ENCODE measurements at places on chromosomes 4 and X.
A peak's percentile ranks its signal among the peaks of the same experiment; 100 is the strongest.

DNA sequence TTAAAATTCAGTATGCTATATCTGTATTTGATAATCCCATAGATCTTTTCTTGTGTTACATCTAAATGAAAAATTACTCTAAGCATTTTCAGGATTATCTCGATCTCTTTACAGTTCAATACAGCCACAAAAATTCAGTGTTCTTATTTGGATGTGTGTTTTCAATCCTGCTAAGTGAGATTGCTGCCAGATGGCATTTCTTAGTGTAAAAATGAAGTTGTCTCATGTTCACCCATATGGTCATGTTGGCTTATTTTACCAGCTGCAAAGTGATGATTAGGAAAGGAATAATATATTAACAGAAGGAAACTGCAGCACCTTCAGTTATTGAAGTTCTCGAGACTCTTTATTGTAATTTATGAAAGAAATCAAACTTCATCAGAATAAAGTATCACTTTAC, 12.1 kb upstream of the FAM47A start:
- DNase-seq = no peak

DNA sequence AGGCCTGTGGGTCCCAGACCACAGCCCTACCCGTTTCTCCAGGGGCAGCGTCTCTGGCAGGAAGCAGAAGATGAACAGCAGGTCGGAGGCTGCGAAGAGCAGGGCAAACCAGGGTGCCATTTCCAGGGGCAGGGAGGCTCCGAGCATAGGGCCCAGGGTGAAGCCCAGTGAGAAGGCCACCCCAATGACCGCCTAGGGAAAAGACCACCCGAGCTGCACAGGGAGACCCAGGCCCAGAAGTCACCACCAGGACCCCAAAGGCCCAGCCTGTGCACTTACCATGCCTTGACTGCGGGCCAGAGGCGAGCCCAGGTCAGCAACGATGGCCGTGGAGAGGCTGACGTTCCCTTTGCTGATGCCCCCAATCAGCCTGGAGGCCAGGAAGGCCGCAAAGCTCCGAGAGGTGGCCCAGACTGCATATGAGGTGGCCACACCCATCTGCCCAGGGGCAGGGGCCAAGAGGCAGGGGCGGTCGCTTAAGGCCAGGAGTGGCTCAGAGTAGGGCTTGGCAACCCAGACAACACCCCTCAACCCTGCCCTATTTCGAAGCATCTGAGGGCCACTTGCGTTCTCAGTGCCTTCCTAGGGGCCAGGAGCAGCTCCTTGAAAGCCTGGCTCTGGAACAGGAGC, 30.8 kb downstream of the NOP14 start:
- peak; percentile 85 for DNase-seq

DNA sequence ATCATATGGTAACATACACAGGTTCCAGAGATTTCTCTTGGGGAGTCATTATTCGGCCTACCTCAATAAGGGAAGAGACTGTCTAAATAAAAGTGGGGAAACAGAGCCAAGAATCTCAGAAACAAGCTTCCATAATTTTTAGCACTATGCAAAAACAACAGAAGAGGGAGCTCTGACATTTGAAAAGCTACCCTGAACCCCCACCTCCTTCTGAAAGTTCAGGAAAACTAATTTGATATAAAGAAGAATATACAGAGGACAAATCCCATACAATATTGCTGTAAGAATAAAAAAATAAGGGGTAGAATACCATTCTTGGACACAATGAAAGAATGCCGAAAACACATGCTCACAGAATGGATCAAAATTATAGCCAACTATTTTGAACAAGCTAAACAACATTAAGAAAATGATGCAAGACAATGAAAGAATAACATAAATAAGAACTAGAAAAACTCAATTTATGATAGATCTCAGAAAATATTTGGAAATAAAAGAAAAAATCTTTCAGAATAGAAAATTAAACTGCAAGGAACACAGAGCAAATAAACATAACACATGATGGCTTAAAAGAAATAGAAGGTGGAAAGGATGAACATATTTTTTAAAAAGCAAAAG, 14.4 kb upstream of the ZNF41 start:
- no peak for DNase-seq

GRCh38 chr4:145066063-145066501, 31.9 kb downstream of the ANAPC10 start:
- DNase-seq = no peak

DNA sequence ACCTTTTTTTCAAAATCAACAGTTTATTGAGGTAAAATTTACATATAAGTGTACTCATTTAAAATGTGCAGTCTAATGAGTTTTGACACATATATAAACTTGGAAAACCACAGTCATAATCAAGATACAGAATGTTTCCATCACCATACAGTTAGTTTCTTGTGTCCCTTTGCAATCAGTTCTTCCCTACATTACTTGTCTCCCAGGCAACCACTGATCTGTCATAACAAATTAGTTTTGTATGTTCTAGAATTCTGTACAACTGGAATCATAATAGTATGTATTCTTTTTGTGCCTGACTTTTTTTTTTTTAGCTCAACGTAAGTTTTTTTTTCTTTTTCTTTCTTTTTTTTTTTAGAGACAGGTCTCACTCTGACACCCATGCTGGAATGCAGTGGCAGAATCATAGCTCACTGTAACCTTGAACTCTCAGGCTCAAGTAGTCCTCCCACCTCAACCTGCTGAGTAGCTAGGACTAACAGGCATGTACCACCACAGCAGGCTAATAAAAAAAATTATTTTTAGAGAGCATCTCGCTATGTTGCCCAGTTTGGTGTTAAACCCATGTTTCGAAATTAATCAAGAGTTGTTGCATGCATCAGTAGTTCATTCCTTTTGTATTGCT, 26.9 kb downstream of the ARFIP1 start:
- DNase-seq = no peak

GRCh38 chr4:61397174-61397573, 197.0 kb downstream of the ADGRL3 start:
- no peak for DNase-seq

DNA sequence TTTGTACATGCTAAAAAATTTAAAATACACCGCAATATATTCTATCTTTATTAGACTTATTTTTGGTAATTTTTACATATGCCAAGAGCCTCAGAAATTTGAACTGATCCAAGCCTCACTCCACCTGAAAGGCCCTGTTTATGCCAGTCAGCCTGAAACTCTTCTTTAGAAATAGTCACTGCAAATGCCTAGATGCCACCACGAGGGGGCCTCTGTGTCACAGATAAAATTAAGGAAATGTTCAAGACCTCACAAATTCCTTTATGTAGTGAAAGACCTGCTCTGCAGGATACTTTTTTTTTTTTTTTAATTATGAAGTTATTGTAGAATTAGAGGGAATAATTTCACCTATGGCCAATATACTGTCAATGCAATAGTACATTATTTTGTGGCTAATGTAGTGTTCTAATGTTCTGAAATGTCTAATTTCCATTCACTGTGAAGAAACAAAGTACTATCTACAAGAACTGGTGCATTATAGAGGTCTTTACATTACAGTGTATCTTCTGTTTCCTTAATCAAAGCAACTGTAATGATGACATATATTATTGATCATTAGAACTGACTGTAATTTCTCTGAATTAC, 69.8 kb downstream of the DTHD1 start:
- DNase-seq = peak; percentile 42

- DNase-seq = no peak
Measured at GRCh38 chrX:114332766-114333165, 251.1 kb upstream of the HTR2C start.

- no peak for DNase-seq
Measured at GRCh38 chr4:186297013-186297645, 31.1 kb downstream of the F11 start.

DNA sequence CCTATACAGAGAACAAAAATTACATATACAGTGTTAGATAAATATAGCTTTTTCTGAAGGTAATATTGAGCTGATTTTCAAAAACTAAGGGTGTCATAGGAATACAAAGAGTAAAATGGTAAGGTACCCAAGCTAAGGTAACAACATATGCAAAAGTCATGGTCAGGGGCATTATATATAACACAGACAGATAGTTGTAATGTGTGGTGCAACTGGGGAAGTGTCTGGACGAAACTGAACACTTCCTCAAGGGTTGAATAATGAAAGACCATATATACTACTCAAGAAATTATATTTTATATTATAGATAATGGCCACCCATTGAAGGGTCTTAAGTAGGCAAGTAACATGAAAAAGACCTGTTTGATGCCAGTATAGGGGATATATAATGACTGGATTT, 262.1 kb upstream of the CXXC4 start:
- DNase-seq = no peak

GRCh38 chrX:110403441-110404238, 45.0 kb downstream of the RTL9 start:
- DNase-seq = no peak

DNA sequence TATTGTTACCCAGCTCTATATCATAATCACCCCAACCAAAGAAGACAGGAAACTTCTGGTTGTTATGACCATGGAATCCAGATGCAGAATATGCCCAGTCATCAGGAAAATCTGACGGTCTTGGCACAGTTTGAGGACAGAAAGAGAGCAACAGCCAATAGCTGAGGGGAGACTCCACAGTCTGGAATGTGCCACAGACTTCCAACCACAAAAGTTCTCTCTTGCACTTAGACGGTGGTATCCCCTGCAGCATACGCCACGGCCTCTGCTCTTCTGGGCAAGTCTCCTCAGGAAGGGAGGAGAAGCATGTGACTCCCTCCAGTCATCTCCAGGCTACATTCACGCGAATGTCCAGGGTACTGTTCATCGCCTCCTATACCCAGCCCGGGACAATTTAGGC, 18.4 kb downstream of the ZNF827 start:
- DNase-seq = no peak

DNA sequence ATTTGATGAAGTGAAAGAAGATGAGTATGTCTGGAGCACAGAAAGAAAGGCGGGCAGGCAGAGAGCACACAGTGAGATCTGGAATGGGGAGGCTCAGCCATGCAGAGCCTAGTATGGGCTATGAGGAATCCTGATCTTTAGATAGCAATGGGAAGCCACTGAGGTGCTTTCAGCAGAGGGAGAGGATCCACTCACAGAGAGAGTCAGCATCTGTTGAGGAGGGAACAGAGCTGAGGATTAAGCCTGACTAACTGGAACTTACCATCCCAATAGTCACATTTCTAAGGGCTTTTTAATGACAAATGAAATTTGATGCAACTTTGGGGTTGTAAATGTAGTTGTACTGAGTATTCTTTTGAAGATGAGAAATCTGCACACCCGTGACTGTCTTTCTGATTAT, 20.6 kb upstream of the FGFBP2 start:
- no peak for DNase-seq

- no peak for DNase-seq
Measured at GRCh38 chr4:151962138-151962823, 201.5 kb upstream of the GATB start.

DNA sequence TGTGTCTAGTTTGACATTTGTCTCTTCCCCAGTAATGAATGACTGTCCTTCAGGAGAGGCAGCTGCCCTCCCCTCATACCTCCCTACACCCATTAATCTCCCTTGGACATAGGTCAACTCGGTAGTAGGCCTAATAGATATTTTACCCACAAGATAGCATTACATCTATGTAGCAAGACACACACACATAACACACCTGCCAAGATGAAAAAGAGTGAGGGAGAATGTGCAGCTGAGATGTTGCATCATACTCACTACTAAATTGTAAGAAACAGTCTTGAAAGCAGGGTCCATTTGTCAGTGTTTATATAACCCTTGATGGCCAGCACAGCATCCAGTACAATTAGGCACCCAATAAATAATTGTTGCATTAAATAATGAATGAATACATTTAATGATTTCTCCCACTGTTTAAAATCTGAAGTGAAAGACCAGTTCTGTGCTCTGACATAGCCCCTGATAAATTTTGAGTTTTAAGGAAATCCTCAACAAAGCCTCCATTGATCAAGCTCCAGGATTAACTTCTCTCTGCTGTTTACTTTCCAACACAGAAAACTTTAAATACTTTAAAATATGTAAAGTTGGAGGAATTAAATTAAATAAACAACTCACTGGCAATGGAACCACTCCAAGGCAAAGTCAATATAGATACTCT, 440.8 kb upstream of the RASGEF1B start:
- DNase-seq = no peak

GRCh38 chrX:105495376-105495775, 274.9 kb upstream of the TEX13A start:
- no peak for DNase-seq

DNA sequence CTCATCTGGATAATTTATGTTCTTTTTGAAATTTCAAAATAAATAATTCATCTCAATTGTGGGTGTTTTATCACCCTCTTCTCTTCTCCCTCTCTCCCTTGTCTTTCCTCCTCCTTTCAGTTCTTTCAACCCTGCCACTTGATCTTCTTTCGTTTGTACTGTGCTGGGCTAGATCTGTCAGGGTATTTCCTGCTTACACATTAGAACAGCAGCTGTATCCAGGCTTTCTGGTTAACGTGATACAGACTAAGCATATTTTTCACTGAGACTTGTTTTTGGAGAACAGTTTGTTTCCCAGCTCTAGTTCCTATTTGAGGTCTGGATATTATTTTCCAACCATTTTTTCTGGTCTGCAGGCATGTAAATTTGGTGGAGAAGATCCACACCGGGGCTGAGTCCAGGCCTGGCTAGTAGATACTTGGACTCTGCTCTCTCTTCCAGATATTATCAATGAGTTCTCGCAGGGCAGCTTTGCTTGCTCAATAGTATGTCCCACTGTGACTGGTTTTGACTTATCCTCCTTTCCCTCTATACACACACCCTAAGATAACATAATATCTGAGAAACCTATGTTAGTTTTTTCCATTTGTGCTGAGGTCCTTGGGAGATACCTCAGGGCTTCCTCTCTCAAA, 1310.7 kb upstream of the TENM3 start:
- DNase-seq = no peak

DNA sequence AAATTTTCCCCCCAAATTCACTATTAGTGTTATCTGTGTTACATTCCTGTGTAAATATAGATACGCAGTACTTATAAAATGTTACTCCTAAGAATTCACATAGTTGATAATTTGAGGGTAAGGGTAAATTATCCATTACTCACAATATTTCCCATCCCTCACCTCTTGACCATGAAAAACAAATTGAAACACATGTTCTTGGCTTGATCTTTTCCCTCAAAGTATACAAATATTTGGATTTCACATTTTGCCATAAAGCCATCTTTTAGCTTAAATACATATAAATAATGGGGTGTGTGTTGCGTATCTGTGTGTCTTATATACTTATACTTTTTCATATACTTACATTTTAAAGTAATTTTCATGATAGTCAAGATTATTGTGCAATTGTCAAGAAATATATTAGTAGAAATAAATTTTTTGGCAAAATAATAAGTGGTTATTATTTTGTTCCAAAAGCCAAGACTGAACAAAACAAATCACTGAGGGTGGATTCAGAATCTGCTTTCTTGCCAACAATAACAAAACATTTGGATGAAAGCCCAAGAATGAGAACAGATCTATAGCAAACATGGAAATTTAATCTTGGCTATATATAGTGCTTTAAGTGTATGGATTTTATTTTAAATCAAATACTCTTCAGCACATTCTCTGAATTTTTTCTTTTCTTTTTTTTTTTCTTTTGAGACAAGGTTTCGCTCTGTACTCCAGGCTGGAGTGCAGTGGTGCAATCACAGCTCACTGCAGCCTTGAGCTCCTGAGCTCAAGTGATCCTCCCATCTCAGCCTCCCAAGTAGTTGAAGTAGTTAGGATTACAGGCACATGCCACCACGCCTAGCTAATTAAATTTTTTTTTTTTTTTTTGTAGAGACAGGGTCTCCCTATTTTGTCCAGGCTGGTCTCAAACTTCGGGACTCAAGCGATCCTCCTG, 48.5 kb upstream of the PRSS48 start:
- DNase-seq = no peak

Measured in lower leg skin (tissue), 4 donors.